ENCODE measurements at places on chromosomes 2 and 18.

GRCh38 chr2:70823249-70823648 lies 2.9 kb upstream of the CLEC4F start:
- DNase-seq, result no peak

DNA sequence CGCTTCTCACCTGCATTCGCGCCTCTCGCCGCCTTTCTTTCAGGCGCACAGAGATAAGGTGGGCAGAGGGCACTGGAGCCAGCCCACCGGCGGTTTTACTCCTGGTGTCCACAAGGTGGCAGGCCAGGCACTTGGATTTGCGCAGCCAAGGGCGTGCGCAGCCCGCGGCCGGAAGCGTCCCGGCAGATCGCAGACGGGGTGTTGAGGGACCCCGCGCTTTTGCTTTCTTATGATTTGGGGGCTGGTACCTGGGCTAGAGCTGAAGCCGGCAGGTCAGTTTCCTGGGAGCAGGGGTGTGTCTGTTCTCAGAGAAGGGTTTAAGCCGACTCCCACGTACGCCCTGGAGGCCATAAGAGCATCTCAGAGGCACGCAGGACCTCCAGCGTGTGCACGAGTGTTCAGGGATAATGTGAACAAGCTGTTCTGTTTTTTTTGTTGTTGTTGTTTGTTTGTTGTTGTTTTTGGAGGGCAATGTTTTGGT lies 305.6 kb upstream of the CXCR4 start:
- DNase-seq, result peak; percentile 79

- no peak for DNase-seq
Observed at GRCh38 chr2:237388036-237388435, 25.9 kb downstream of the COL6A3 start.

- no peak for DNase-seq
Observed at GRCh38 chr2:160408959-160409291, 84.7 kb downstream of the RBMS1 start.

DNA sequence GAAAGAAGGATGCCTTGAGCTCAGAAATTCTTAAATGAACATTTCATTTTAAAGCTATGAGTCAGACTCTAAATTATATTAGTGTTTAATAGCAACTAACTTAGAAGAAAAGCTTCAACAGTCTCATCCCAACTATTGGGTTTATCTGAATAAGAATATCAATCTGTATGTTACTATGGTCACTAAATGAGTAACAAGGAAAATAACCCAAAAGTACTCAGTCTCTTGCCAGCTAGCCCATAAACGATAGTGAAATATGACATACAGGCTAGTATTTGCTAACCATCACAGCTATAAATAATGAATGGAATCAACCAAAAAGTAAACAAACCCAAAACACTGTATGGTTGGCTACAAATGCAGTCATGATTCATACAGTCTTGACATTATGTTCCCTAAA lies 174.9 kb downstream of the RAB3GAP1 start:
- DNase-seq, result no peak

- DNase-seq, result no peak
Observed at GRCh38 chr2:44533508-44533907, 171.8 kb downstream of the CAMKMT start.

DNA sequence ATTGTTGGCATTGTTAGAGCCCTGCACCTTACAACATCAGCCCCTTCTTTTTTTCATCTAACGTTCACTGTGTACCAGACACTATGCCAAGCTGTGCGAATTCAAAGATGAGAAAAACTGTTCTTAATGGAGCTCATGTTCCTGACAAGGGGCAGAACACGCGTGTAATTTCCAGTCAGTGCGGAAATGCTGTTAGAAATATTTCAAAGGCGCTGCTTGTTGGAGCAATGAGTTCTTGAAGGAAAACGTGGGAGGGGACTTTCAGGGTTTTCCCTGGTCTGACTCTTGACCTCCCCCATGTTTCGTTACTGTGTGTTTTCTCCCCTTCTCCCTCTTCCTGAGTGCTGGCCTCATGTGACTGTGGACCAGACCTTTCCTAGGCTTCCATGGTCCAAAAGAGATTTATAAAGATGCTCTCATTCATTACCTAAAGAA lies 1.5 kb downstream of the MTHFD2 start:
- no peak for DNase-seq

DNA sequence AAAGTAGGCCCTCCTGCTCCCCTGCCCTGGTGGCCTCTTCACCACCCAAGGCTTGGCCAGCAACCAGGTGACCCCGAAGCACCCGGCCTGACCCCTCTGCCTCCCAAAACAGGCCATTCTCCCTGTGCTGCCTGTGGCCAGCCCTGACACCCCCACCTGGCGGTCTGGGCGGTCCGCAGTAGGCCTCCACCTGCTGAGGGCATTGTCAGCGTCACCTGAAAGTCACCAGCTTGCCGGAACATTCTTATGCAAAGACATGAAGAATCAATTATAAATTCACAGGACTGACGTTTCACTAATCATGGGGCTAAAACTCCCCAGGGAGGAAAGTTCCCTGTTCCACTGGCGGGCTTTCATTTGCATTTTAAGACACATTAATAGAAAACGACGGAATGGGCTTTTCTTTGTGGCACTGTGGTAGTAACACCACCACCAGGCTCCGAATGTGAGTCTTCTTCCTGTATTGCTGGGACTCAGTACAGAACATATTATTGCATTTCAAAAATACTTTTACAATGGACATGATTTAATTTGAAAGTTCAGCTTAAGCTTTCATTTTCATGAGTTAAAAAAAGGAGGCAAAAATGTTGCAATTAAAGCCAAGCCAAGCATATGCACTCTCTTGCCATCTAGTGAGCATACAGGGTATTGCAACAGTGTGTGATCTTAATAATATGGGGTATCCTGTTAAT lies 57.4 kb downstream of the ADI1 start:
- DNase-seq, result peak; percentile 43

DNA sequence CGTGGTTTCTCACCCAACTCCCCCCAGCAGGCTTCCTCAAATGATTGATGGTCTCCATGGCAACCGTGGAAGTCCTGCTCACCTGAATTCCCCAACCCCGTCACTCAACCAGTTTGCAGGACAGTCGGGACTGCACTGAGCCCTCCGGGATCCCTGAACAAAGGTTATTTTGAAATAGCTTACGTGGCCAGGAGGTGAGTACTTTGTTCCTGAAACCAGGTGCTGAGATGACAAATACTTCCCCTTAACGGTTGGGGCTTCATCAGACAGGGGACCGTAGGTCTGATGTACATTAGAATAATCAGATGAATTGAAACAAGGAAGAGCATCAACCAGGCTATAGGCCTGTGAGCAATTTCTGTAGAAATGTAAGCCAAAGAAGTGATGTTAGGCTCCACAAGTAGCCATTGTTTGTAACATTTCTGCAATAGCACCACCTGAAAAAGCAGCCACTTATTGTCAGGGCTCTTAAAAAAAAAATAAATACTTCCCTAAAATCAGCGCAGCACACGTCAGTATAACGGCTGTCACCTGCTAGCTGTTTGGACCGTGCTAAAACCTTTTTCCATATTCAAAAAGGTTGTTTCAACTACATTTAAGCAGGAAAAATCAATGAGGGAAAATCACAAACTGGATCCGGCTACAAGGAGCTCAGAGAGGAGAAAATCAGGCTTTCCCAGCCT lies 206.4 kb upstream of the ID2 start:
- peak; percentile 69 for DNase-seq

DNA sequence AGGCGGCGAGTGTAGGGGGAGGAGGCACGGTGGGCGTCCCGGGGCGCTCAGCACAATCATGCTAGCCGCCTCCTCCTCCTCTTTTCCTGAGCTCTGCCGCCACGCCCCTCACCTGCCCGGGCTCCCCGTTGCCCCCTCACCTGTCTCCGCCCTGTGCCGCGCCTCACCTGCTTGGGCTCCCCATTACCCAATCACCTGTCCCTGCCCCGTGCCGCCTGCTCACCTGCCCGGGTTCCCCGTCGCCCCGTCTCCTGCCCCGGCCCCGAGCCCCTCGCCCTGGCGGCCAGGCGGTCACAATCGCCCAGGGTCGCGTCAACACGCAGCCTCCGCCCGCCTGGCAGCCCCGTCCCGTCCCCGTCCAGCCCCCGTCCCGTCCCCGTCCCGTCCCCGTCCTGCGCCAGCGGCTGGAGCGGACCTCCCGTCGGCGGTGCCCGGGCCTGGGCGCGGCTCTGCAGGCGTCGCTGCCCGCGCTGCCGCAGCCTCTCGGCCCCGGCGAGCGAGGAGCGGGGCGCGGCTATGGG lies at the start of gene DCDC2C:
Gene DCDC2C (plus strand): TSS at position 340 of the 521 bp plus-strand sequence. CDS start 177 bp downstream, at position 517.
- no peak for DNase-seq

DNA sequence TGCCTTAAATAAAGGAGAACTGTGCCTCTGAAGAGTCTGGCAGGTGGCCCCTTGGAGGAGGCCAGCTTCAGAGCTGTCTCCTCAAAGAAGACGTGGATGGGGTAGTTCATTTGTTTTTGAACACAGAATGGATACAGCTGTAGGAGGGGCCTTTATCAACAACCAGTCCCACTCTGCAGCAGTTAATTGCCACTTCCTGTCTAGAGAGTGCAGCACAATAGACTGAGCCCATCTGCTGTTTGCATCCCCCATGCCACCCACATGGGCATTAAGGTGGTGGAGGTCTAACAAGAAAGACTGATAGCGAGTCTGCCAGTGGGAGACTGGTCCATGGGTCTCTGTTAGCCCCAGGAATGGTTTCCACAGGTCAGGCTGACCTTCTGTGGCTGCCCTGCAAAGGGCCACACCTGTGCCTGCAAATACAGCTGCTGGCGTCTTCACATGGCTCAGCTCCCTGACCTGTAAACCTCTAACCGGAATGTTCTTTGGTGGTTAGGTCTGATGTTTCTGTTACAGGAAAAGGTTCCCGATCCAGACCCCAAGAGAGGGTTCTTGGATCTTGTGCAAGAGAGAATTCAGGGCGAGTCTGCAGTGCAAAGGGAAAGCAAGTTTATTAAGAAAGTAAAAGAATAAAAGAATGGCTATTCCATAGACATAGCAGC lies 153.3 kb upstream of the ITGA6 start:
- DNase-seq, result no peak
